ENCODE measurements at places on chromosomes 4 and X. TPM values are rescaled to one million over a fixed set of nuclear protein-coding genes. Genes with fewer than 3 reads are reported as not detected.
A peak's percentile ranks its signal among the peaks of the same experiment; 100 is the strongest.

The IL13RA2 gene
- under 0.01 TPM for total RNA-seq

The RNF212 gene
- total RNA-seq = under 0.01 TPM

DNA sequence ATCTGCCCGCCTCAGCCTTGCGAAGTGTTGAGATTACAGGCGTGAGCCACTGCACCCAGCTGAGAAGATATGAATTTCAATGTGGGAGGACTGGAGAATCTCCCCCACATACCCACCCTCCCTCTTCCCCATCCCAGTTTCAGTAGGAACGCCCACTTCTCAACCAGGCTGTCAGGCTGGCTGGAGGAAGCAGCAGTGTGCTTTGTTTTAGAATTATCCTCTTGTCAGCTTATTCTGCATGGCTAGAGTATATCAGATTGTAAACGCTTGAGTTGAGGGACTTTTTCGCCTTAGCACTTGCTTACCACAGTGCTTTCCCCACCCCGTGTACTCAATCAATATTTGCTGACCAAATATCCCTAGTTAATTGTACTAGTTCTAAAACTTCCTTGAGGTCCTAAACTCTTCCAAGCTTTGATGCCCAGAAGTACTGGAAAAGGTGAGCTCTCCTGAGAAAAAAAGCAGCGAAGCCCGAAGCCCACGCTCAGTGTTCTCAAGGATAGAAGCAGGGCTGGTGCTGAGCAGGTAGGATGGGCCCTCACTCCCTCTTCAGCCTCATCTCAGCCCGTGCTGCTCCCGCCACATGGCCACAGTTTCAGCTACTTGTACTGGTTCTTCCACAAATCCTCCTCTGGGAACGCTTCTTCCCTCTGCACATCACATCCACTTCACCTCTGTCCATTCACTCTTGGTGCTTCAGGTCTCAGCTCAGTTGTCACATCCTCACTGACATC is 7.3 kb upstream of the ARHGAP10 start:
- no peak for DNase-seq

DNA sequence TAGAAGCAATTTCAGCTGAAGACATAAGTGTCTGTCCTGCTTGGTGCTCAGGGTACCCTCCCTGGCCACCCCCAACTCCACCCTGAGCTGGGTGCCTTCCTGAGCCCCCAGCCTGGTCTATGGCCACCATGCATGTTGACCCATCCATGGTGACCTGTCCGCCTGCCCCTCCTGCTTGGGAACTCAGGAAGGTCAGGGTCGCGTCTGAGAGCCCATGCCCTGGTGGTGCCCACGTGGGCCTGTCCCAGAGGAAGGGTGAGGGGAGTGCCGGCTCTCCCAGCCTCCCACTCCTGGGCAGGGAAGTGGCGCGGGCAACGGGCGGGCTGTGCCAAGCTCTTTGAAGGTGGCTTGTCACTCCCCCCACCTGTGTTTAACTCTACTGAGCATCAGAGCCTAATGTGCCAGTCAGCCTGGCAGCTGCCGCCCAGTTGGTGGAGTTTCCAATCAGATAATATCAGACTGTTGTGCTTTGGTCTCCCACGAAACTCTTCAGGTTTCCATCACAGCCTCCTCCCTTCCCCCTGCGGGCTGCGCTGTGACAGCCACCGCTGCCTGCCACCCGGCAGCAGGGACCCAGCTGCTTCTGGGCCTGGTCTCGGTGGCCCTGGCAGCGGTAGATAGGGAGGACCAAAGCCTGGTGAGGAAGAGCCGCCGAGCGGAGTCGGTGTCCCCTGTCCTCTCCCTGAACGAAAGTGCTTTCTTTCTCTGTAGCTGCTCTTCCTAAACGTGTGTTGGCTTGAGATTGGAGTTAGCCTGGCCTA is 4.8 kb downstream of the SH3BP2 start:
- DNase-seq = no peak

GRCh38 chr4:186726426-186727168 is 2.9 kb upstream of the FAT1 start:
- peak; percentile 80 for DNase-seq

The XPNPEP2 gene
- total RNA-seq = not detected

The GAGE12J gene
- total RNA-seq = not detected
